ENCODE measurements at places on chromosomes 7 and 10.

DNA sequence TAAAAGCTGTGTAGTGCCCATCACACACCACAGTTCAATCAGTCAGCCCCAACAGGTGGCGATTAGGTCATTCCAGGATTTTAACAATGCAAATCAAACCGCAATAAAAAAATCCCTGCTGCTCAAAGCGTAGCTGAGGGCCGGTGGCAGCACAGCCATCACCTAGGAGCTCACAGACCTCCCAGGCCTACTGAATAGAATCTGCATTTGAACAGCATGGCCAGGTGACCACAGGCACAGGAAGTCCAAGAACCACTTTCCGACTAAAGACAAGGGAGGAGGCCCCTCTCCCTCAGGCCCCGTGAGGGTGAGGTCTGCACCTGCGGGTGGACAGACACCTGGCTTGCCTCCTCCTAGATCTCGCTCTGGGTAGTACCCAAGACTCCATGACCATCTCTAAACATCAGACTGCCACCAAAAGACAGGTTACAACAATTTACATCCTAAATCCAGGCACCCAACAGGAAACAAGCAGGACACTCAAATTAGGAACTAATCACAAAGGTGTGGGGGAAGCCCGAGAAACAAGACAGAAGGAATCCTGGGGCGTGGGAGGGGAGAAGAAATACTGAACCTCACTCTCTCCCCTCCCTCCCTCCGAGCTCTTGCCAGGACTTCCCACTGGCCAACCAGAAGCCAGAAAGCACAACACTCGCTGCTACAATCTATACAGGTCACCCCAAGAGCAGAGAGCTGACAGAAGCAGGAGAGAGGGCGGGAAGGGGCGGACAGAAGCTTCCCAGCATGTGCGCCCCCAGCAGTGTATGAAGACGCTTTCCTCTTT, 19.2 kb downstream of the GNA12 start:
- DNase-seq: no peak

GRCh38 chr7:2777898-2778535, 66.1 kb downstream of the GNA12 start:
- peak; percentile 52 for DNase-seq

DNA sequence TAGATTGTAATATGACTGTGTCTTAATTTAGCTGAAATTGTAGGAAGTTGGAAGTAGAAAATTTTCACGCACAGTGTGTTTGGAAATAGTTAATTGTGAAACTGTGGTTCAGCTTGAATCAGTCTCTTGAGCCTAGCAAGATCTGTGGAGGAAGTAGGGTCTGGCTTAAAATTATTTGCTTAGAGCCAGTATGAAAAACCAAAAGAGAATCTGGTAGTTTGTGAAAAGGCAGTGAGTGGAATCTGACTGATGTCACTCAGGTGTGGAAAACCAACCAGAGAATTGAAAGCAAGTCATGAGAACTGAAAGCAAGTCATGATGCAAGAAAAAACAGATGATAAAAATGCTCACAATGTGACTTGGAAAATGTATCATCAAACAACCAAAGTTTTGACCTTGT, 11.5 kb downstream of the LIPJ start:
- DNase-seq: no peak

GRCh38 chr10:102658802-102659201, 14.5 kb downstream of the TRIM8 start:
- no peak for DNase-seq

GRCh38 chr7:141202535-141202934, 128.7 kb downstream of the TMEM178B start:
- DNase-seq: no peak

DNA sequence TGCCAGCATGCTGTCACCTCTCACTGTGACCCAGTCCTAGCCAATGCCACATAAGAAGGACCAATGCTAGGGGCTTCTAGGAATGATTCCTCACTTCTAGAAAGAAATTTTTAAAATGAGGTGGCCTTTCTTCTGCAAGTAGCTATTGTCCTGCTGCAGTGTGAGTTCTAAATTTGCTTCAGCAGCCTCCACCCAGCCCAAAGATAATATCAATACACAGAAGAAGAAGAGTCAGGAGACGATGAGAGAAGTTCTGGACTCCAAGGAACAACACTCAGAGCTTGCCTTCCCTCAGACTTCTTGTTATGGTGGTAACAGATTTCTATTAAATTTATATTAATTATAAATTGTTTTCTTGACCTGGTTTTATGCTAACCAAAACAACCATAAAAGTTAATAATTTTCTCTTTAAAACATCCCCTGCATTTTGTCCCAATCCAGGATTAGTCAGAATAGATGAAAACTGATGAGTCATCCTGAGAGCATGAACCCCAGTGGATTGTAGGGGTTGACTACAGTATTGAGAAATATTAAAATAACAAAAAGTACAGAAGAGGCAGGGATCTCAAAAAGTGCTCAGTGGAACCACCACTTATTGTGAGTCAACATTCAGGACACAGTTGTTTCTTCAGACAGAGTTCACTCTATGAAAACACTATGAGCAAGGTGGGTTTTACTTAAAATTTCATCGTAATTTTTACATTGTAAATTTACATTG, 29.6 kb upstream of the AKR1C2 start:
- no peak for DNase-seq

GRCh38 chr7:106372595-106373318, 88.0 kb upstream of the NAMPT start:
- DNase-seq: no peak

- DNase-seq: no peak
These were observed 26.2 kb downstream of the PRKAR2B start for GRCh38 chr7:107070710-107071109.

- no peak for DNase-seq
These were observed 973.8 kb upstream of the LRRTM3 start for GRCh38 chr10:65952086-65952485.

DNA sequence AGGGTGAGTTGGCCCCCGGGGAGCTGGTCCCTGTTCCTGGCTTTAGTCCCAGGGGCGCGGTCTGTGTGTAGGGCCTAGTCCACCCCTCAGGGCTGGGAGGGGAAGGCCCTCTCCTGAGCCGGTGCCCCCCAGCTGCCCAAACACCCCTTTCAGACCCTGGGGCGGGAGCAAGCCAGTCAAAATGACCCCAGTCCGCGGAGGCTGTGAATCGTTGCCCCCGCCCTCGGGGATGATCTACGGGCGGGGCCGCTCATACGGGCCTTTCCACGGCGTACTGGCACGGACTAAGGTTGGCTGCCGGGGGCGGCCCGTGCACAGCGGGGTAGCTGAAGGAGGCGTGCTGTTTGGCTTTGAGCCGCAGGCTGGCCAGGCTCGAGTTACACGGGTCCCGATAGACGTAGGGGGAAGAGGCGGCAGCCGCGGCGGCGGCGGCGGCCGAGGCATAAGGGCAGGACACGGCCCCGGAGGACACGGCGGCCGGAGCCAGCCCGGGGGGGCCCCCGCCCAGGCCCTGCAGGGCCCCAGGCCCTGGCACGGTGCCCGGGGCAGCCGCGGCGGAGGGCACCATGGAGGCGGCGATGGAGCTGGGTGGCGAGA, 4.3 kb downstream of the ELOVL3 start:
- peak; percentile 59 for DNase-seq

DNA sequence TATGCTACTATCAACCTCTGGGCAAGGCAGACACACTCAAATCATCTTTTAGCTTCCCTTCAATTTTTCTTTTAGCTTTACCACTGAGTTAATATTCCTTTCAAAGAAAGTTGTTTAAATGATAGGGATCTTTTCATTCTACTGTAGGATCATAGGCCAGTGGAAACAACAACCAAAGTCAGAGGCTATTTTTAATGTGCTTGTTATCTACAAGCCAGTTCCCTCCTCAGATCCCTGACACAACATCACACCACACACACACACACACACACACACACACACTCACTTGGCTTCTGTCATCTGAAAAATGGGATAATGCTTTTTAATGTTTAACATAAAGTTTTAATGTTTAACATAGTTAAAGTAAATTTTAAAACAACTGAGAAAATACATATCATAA, 106.7 kb upstream of the CAV2 start:
- DNase-seq: no peak

- DNase-seq: peak; percentile 80
These were observed 181.8 kb upstream of the MDFIC start for GRCh38 chr7:114740095-114740494.

DNA sequence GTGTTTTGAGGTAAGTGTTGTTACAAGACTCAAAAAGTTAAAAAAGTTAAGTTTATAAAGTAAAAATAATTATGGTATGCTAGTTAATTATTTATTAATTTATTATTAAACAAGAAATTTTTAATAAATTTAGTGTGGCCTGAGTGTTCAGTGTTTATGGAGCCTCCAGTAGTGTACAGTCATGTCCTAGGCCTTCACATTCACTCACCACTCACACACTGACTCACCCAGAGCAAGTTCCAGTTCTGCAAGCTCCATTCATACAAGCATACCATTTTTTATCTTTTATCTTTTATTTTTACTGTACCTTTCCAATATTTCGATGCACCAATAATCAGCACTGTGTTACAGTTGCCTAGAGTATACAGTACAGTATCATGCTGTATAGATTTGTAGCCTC, 381.2 kb upstream of the MGMT start:
- DNase-seq: no peak

DNA sequence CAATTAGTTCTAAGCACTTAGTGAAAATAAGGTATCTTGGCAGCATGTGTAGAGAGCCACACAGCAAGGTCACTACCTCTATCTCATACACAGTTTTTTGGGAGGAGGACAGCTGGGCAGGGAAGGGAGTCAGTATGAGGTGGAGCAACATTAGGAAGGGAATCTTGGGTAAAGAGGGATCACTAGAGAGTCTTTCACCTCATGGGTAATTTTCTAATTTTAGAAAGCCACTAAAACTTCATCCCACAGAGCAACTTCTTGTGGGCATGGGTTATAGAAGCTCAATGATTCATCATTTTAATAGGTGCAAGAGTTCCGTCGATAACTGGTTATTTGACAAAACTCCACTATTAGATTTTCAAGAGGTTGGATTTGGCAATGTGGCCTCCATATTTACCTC, 2.5 kb downstream of the NRAP start:
- DNase-seq: no peak

- DNase-seq: peak; percentile 59
These were observed 343.0 kb downstream of the CRPPA start for GRCh38 chr7:16078076-16078952.

DNA sequence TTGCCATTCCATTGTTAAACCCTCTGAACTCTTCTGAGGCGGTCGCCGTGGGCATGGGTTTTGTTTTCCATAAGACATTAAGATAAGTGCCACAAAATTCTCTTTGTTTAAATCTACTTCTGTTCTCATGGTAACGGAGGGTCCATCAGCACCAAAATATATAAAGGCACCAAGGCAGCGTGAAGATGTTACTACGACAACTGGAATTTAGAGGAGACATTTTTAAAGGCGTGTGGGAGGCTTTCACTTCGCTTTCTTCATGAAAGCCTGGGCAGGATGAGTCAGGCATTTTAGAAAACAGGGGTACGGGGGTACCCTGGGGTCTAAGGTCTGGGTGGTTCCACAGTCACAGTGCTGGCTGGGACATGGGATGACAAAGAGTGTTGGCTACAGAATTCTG, 34.0 kb downstream of the SMKR1 start:
- no peak for DNase-seq

DNA sequence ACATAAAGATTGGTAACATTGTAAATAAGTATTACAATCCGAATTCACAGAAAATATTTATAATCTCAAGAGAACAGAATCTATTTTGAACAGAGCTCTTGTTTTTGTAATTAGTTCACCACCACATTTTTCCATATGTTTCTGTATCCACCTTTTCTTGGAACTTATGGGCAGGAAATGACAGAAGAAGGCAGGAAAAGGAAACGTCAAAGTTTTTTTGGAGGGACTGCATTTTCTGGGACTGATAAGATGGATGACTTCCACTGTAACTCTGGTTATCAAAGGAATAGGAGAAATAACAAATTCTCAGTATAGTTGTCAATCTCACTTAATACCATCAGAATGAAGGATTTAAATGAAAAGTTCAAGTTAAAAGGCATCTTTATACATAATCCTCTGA, 75.1 kb upstream of the SMNDC1 start:
- no peak for DNase-seq

- DNase-seq: no peak
These were observed 128.7 kb upstream of the CXCL12 start for GRCh38 chr10:44513591-44513990.

DNA sequence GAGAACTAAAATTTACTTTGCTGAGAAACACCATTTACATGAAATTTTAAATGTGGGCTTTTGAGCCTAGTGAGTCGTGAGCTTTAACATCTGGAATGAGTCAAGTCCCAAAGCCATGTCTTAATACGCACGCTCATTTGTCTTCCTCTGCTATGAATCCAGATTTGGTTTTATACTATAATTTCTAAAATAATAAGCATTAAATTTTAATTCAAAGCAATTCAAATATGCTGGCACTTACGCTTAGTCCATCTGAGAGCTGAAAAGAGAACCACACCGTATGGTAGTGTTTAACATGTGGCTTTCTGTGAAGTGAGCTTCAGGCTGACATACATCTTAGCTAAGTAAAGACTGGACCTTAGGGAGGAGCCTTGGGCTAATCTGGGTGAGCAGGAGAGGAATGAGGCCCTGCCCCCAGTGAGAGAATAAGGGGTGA, 52.2 kb downstream of the CUBN start:
- DNase-seq: no peak

DNA sequence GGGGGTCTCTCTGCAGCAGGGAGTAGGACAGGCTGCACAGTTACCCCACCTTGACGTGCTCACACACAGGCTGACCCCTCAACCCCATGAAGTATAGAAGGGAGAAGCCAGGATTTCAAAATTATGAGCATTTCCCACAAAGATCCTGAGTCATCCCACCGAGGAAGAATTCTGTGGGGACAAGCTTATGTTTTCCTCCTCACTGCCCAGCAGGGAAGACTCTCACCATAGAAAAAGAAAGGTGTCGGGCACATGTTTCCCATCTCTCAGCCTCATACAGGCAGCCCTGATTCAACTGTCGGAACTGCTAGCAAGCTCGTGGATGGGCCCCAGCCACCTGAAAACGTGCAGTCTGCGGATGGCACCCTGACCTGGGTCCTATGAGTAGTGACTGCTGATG, 499.7 kb upstream of the MKI67 start:
- no peak for DNase-seq

DNA sequence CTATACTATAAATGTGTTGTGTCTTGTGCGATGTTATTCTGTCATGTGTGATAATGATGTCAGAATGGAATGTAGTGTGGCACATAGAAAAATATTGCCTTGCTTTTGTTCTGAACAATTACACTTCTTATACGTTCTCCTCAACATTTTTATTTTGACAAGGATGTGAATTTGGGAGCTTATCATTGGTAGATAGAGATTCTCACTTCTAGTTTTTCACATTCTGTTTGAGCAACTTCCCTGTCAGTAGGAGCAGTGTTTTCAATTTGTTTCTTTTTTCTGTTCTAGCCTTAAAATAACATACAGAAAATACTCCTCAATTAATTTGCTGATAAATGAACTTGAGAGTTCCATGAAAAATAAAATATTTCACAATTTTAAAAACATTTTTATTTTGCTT, 17.6 kb downstream of the SUN3 start:
- no peak for DNase-seq

GRCh38 chr7:148931470-148931869, 47.4 kb upstream of the EZH2 start:
- DNase-seq: no peak

- DNase-seq: no peak
These were observed 14.0 kb downstream of the CYP3A7 start for GRCh38 chr7:99720800-99721595.

GRCh38 chr10:133420028-133420427, 4.4 kb downstream of the SPRN start:
- DNase-seq: no peak

- DNase-seq: peak; percentile 48
These were observed 74.7 kb downstream of the CACNB2 start for GRCh38 chr10:18214691-18215563.

- no peak for DNase-seq
These were observed 957.0 kb downstream of the LRMDA start for GRCh38 chr10:76388321-76389023.

- peak; percentile 24 for DNase-seq
These were observed at the start of gene SMARCD3 for GRCh38 chr7:151248346-151249033. Gene SMARCD3 (minus strand): TSS chr7:151248694. CDS start chr7:151248562, 132 bp downstream.
